ENCODE measurements at places on chromosomes 3 and 15.

DNA sequence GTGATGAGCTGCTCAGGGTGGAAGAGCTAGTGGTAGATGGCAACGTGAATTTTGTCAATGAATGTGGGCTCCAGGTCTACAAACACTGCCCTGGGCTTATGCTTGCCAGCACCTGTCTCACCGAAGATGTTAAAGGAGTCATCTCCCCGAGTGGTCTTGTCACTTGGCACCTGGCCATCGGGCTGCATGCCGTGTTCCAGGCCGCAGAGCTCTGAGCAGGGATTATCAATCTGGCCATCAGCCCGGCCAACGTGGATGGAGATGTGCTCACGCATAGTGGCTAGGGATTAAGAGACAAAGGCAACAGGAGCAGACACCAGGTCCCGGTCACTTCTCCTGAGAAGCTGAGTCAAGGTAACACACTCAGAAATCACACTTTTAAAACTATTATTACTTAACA lies 54.8 kb upstream of the ACTC1 start:
- DNase-seq, result no peak

- DNase-seq, result no peak
Measured at GRCh38 chr3:46029953-46030543, 2.8 kb upstream of the XCR1 start.

DNA sequence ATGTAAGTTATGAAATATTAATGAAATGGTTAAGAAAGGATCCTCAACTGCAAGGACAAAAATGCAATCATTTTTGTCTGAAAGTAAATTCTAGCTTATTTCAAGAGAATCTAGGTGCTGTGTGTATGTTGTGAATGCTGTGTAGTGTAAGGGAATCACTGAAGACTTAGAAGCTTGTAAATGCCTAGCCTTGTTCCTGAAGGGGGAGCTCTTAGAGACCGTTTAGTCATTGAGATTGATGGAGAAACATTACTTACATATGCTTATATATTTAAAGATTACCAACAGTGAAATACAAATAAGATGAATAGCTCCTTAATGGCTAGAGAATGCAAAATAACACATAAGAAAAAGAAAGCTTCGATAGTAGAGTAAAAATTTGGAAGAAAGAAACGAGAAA lies 67.9 kb downstream of the CNTN4 start:
- DNase-seq, result no peak

DNA sequence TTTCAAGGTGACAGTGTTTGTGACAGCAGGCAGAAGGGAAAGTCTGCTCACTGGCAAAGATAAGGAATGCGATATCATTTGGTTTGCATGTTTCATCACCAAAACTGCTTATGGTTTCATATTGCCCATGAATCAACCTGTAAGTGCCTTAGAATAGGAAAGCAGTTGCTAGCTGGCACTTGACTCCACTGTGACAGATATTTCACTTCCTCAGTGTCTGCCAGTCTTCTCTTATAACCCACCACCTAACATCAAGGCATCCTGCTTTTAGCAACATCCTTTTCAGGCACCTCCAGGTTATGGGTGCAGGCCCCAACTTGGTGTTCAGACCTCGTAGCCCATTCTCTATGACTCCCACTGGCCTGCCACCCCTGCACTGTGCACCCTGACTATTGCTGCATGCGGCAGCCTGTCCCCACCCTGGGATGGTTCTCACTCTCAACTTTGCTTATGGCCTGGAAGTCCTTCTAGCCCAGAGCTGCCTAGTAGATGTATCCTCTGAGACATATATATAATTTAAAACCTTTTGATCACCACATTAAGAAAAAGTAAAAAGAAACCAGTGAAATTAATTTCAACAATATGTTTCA lies 154.4 kb upstream of the RARB start:
- no peak for DNase-seq

DNA sequence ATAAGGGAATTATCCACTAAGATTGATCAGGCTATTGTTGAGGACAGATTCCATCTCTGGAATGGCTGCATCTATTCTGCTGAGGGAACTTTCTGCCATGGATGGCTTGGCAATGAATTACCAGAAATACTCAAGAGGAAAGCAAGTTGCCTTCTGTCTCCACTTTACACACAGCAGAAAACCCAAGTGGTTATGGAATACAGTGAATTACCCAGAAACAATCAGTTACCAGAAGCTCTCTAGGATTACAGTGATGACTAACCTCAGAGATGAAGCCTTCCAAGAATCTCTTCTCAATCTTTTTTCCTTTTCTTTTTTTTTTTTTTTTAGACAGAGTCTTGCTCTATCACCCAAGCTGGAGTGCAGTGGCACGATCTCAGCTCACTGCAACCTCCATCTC lies 183.3 kb downstream of the WDR76 start:
- DNase-seq, result no peak

DNA sequence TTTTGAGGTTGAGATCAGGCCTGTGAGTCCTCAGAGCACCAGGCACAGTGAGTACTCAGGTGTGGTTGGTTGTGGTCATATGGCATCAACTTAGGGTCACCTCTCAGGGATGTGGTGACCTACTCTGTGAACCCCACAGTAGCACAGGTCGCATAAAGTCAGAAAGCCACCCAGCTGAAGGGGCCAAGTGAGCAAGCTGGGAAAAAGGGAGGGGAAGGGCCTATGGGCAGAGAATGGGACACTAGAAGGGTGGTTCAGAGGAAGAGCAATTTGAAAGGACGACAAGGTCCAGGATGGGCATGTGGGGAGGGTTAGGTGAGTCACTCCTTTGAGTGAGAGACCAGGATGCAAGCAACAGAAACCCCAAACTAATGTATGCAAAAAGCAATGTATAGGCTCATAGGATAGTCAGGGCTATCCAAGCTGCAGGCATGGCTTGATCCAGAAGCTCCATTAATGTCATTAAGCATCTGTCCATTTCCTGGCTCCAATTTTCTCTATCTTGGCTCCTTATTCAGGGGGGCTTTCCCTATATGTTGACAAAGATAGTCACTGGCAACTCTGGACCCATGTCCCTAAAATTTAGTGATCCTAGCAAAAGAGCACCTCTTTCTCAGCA lies 33.5 kb downstream of the HMCES start:
- DNase-seq, result no peak

DNA sequence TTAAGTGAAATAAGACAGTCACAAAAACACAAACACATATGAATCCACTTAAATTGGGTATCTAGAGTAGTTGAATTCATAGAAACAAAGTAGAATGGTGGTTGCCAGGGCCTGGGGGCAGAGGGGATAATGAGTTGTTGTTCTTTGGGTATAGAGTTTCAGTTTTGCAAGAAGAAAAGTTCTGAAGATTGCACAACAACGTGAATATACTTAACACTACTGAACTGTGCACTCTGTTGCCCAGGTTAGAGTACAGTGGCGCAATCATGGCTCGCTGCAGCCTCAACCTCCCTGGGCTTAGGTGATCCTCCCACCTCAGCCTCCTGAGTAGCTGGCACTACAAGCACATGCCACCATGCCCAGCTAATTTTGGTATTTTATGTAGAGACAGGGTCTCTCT lies 14.9 kb downstream of the GRAMD2A start:
- DNase-seq, result no peak

GRCh38 chr15:100725121-100726069 lies 123.0 kb downstream of the ASB7 start:
- no peak for DNase-seq

GRCh38 chr15:88954431-88955277 lies 41.5 kb upstream of the MFGE8 start:
- DNase-seq, result no peak
